ENCODE measurements at places on chromosomes 7 and 10. TPM values are rescaled to one million over a fixed set of nuclear protein-coding genes. Genes with fewer than 3 reads are reported as not detected.

DNA sequence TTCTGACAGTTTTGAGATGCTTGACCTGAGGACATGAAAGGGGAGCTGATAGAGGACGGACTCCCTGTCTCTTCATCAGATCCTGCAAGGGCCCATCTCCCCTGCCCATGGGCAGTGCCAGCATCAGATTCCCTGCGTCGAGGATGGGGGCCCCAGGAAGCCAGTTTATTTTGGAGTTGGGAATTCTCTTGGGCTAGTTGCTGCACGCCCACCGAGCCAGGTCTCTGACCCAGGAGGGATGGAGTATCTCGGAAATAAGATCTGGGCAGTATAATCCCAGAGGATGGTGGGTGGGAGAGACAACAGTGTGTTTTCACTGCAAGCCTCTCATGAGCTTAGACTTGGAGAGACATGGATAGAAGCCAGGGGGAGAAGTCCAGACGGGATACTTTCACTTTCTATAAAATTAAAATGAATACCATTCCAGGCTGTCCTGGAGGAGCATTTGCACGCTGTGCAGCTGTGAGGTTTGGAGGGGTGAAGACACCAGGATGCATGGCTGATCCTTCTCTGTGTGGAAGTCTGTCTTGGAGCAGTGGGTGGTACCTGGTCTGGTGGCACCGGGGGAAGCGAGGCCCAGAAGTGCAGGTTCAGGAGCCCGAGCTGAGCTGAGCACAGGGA, 25.8 kb downstream of the DOCK1 start:
- H3K4me3 ChIP-seq = no peak overlapping the region
- H3K36me3 ChIP-seq = no peaks in the 10 kb centered on the region
- H3K4me1 ChIP-seq = no peaks in the 10 kb centered on the region
- H3K27ac ChIP-seq = no peak overlapping the region
- no peak for DNase-seq

GRCh38 chr10:129745186-129745750, 218.8 kb downstream of the EBF3 start:
- no peaks in the 10 kb centered on the region for H3K27me3 ChIP-seq
- H3K27ac ChIP-seq = no peak overlapping the region
- H3K36me3 ChIP-seq = no peaks in the 10 kb centered on the region
- no peak for DNase-seq
- H3K4me3 ChIP-seq = no peak overlapping the region

- no peaks in the 10 kb centered on the region for H3K36me3 ChIP-seq
- H3K27ac ChIP-seq = no peak overlapping the region
- DNase-seq = no peak
- no peaks in the 10 kb centered on the region for H3K4me1 ChIP-seq
- no peaks in the 10 kb centered on the region for H3K27me3 ChIP-seq
- no peak overlapping the region for H3K4me3 ChIP-seq
Measured at GRCh38 chr7:83546586-83546985, 102.4 kb downstream of the SEMA3E start.

DNA sequence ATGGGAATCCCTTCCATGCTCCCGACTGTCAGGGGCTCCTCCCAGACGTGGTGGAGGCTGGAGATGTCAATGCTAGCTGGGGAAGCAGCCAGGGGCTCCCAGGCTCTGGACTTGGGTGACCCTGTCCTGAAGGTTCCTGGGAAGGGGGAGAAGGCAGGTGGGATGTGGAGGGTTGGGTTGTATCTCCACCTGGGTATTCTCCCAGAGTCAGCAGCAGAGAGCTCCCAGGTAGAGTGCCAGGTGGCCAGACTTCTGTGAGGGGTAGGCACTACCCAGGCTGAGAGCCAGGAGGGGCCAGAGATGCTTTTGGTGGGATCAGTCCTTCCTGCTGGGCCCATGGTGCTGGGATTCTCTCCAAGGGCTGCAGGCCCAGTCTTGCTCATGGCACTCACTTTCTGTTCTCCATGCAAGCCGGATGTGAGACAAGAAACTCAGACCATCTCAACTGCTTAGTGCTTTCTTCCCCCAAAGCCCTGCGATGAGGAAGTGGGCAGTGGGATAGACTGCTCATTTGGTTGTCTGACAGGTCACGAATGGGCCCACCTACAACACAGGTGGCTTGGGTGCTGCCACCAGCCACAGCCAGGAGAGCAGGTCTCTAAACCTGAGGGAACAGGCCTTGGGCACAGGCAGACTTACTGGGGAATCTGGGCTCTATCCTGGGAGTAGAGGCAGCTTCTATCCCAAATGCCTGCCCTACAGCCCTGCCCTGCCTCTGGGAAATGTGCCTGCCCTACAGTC, 52.5 kb upstream of the CAMK2B start:
- H3K36me3 ChIP-seq = no peaks in the 10 kb centered on the region
- no peaks in the 10 kb centered on the region for H3K27me3 ChIP-seq
- H3K4me1 ChIP-seq = no peaks in the 10 kb centered on the region
- no peak overlapping the region for H3K4me3 ChIP-seq
- H3K27ac ChIP-seq = no peak overlapping the region
- no peak for DNase-seq

GRCh38 chr7:39304668-39305405, 261.4 kb upstream of the YAE1 start:
- no peak overlapping the region for H3K4me3 ChIP-seq
- H3K27ac ChIP-seq = no peak overlapping the region
- no peak for DNase-seq
- H3K27me3 ChIP-seq = no peaks in the 10 kb centered on the region

- peak; percentile 42 for DNase-seq
- no peaks in the 10 kb centered on the region for H3K27me3 ChIP-seq
- H3K36me3 ChIP-seq = peaks cover 3% of the 10 kb centered on the region
- H3K27ac ChIP-seq = peak overlapping the region; percentile 73
- peak overlapping the region; percentile 49 for H3K4me3 ChIP-seq
Measured at GRCh38 chr7:142581341-142581740, 167.9 kb upstream of the PRSS1 start.

GRCh38 chr7:47249361-47249760, 332.6 kb downstream of the TNS3 start:
- H3K4me1 ChIP-seq = peaks cover 2% of the 10 kb centered on the region
- no peaks in the 10 kb centered on the region for H3K36me3 ChIP-seq
- no peak for DNase-seq

DNA sequence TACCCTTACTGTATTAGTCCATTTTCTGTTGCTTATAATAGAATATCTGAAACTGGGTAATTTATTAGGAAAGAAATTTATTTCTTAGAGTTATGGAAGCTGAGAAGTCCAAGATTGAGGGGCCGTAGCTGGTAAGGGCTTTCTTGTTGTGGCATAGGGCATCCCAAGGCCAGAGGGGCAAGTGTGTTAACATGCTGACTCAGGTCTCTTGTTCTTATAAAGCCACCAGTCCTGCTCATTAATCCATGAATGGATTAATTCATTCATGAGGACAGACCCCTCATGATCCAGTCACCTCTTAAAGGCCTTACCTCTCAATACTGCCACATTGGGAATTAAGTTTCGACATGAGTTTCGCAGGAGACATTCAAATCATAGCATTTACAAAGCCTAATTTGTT, 2.4 kb downstream of the ARMC10 start:
- H3K4me1 ChIP-seq = peaks cover 31% of the 10 kb centered on the region
- peaks cover 9% of the 10 kb centered on the region for H3K36me3 ChIP-seq
- no peak overlapping the region for H3K27ac ChIP-seq
- no peak for DNase-seq
- peak overlapping the region; percentile 6 for H3K4me3 ChIP-seq

- H3K27ac ChIP-seq = no peak overlapping the region
- DNase-seq = no peak
- no peaks in the 10 kb centered on the region for H3K36me3 ChIP-seq
- no peaks in the 10 kb centered on the region for H3K27me3 ChIP-seq
- H3K4me3 ChIP-seq = no peak overlapping the region
- peaks cover 29% of the 10 kb centered on the region for H3K4me1 ChIP-seq
Measured at GRCh38 chr10:61895898-61896600, 5.5 kb upstream of the ARID5B start.

DNA sequence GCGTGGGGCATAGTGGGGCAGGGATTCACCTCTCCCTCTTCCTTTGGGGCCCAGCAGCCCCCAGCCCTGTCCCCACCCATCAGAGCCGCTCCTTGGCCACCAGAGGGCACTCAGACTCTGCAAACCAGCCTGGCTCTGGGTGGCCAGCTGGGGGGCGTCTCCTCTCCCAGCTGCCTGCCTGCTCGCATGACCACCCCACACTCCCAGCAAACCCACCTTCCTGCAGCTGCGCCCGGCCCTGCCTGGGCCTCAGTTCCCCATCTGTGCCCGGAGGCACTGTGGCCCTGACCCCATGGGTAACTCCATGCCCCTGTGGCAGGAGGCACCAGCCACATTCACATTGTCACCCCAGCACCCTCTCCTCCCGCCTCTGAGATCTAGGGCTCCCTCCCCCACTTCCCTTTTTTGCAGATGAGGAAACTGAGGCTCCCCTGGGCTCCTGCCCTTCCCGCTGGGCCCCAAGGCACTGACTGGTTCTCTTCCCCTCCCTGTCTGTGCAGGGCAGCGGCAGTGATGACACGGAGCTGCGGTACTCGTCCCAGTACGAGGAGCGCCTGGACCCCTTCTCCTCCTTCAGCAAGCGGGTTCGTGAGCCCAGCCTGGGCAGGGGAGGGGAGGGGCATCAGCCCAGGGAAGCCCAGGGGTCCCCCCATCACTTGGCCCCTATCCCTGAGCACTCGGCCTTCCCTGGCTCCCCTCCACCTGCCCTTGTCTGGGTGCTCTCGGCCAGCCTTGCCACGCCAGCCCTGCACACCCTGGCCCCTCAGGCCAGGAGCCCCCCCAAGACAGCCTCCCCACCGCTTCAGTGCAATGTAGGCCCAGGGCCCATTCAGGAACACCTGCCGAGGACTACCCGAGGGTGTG, 6.9 kb upstream of the SH2B2 start:
- H3K27me3 ChIP-seq = peaks cover 7% of the 10 kb centered on the region
- H3K4me1 ChIP-seq = peaks cover 12% of the 10 kb centered on the region
- no peak overlapping the region for H3K4me3 ChIP-seq
- no peak overlapping the region for H3K27ac ChIP-seq
- no peaks in the 10 kb centered on the region for H3K36me3 ChIP-seq
- DNase-seq = peak; percentile 60

GRCh38 chr7:110929480-110930249, 161.3 kb upstream of the LRRN3 start:
- peaks cover 6% of the 10 kb centered on the region for H3K36me3 ChIP-seq
- H3K27me3 ChIP-seq = peaks cover 2% of the 10 kb centered on the region
- DNase-seq = no peak
- H3K4me1 ChIP-seq = peaks cover 5% of the 10 kb centered on the region
- H3K27ac ChIP-seq = no peak overlapping the region

DNA sequence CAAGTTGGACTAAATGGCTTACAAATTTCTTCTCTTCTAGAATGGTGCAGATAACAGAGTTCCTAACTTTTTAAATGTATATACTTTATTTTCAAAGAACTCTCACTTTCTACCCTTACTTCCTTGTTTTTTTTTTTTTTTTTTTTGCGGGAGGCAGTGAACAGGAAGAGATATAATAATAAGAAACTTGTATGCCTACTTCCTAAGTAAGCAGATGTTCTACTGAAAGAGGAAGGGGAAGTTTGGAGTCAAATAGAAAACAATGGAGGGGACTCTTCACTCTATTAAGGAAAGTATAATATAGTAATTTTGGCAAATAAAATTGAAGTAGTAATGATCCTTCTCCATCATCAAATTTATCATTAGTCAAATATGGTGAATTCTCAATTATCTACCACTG, 754.0 kb downstream of the KCNMA1 start:
- H3K27ac ChIP-seq = no peak overlapping the region
- H3K4me1 ChIP-seq = no peaks in the 10 kb centered on the region
- H3K4me3 ChIP-seq = no peak overlapping the region

GRCh38 chr7:149552799-149553198, 55.2 kb upstream of the ZNF746 start:
- H3K27me3 ChIP-seq = no peaks in the 10 kb centered on the region
- no peak overlapping the region for H3K4me3 ChIP-seq
- DNase-seq = no peak
- H3K27ac ChIP-seq = no peak overlapping the region
- H3K36me3 ChIP-seq = peaks cover 65% of the 10 kb centered on the region

GRCh38 chr10:104903433-104903832, 262.3 kb downstream of the SORCS3 start:
- H3K27ac ChIP-seq = no peak overlapping the region
- no peak overlapping the region for H3K4me3 ChIP-seq

DNA sequence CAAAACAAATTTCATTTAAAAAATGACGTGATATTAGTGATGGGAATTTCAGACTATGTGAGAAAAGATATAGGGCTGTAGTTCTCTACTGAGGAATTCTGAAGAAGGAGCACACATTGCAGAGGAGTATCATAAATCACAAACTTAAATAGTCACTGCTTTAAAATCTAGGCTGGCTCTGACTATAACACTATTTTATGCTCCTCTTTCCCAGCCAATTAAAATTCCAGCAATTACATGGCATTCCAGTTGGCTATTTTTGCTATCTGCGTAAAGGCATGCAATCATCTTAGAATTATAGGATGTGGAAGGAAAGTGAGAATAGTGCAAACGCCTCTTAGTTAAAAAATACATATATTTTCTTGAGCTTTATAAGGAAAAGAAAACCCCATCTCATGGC, 123.1 kb downstream of the GNAI1 start:
- no peak for DNase-seq
- no peaks in the 10 kb centered on the region for H3K36me3 ChIP-seq
- no peak overlapping the region for H3K27ac ChIP-seq
- H3K27me3 ChIP-seq = no peaks in the 10 kb centered on the region
- H3K4me1 ChIP-seq = no peaks in the 10 kb centered on the region
- H3K4me3 ChIP-seq = no peak overlapping the region

DNA sequence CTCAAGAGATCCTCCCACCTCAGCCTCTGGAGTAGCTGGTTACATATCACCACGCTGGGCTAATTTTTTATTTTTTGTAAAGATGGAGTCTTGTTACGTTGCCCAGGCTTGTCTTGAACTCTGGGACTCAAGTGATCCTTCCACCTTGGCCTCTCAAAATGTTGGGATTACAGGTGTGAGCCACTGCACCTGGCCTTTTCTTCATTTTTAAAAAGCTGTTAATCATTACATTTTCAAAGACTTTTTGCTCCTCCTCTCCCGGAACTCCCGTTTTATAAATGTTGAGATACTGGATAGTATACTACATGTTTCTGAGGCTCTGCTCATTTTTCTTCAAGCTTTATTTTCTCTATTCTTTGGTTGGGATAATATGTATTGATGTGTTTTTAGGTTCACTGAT, 16.4 kb downstream of the AOAH start:
- H3K27ac ChIP-seq = peak overlapping the region; percentile 47
- no peak overlapping the region for H3K4me3 ChIP-seq
- no peak for DNase-seq
- H3K27me3 ChIP-seq = no peaks in the 10 kb centered on the region
- H3K4me1 ChIP-seq = peaks cover 45% of the 10 kb centered on the region
- H3K36me3 ChIP-seq = peaks cover 56% of the 10 kb centered on the region

- H3K27me3 ChIP-seq = peaks cover 5% of the 10 kb centered on the region
- no peak overlapping the region for H3K27ac ChIP-seq
- no peaks in the 10 kb centered on the region for H3K4me1 ChIP-seq
- H3K4me3 ChIP-seq = no peak overlapping the region
- no peaks in the 10 kb centered on the region for H3K36me3 ChIP-seq
- DNase-seq = no peak
Measured at GRCh38 chr10:95208702-95209391, 14.8 kb downstream of the ACSM6 start.

- H3K27me3 ChIP-seq = peaks cover 3% of the 10 kb centered on the region
- no peak overlapping the region for H3K4me3 ChIP-seq
- DNase-seq = no peak
- H3K4me1 ChIP-seq = no peaks in the 10 kb centered on the region
- no peak overlapping the region for H3K27ac ChIP-seq
Measured at GRCh38 chr10:34397324-34397723, 417.8 kb downstream of the PARD3 start.

The UTF1 gene
- total RNA-seq = not detected

The NFE2L3 gene
- 21.5 TPM for total RNA-seq

The HACD1 gene
- total RNA-seq = 4.6 TPM

The MNX1 gene
- not detected for total RNA-seq

The PPP1R17 gene
- total RNA-seq = not detected

The ACTL6B gene
- not detected for total RNA-seq

The LRRC72 gene
- not detected for total RNA-seq

The FEZF1 gene
- total RNA-seq = not detected

The TCAF2 gene
- 49.4 TPM for total RNA-seq

Data from activated CD4-positive, alpha-beta memory T cell treated with anti-CD3 and anti-CD28 coated beads, Interleukin-2, amount 10 ng/mL, durations not matched to agents 7 days and 5 days (primary cell).